GM03348 (cell line): ENCODE measurements at places on chromosomes 6 and 20.
A peak's percentile ranks its signal among the peaks of the same experiment; 100 is the strongest.

DNA sequence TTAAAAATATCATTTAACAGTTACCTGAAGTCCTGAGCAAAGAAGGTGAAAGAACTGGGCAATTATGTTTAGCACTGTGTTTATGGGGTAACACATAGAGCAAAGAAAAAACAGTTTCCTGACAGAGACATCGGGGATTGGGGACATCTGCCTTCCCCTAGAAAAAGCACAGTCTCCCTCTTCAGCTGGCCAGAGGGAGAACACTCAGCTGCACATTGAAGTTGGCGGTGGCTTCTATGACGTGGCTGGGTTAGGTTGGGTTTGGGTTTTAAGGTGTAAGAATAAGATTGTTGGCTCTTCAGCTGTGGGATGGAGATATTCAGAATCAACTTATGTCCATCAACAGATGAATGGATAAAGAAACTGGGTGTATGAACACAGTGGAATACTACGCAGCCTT lies 124.0 kb upstream of the DTNBP1 start:
- DNase-seq = no peak

GRCh38 chr6:148365041-148365440 lies 22.4 kb downstream of the SASH1 start:
- DNase-seq = no peak

DNA sequence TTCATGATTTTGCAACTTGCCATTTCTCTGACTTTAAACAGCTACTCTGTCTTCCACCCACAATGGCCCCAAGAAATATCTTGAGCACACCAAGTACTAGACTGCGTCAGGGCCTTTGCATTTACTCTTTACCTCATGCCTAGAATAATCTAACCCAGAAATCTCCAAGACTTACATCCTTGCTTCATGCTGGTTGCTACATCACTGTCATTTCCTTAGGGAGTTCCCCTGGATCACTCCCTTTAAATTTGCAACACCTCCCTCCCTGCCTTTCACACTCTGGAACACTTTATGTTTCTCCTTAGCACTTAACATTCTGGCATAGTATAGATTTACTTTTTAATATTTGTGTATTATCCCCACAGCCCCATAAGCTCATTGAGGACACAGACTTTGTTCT lies 4.9 kb upstream of the ELOVL5 start:
- DNase-seq = no peak

GRCh38 chr6:18457065-18457737 lies 70.1 kb downstream of the RNF144B start:
- DNase-seq = no peak

GRCh38 chr20:35598476-35598875 lies 17.2 kb upstream of the SPAG4 start:
- DNase-seq = peak; percentile 2

DNA sequence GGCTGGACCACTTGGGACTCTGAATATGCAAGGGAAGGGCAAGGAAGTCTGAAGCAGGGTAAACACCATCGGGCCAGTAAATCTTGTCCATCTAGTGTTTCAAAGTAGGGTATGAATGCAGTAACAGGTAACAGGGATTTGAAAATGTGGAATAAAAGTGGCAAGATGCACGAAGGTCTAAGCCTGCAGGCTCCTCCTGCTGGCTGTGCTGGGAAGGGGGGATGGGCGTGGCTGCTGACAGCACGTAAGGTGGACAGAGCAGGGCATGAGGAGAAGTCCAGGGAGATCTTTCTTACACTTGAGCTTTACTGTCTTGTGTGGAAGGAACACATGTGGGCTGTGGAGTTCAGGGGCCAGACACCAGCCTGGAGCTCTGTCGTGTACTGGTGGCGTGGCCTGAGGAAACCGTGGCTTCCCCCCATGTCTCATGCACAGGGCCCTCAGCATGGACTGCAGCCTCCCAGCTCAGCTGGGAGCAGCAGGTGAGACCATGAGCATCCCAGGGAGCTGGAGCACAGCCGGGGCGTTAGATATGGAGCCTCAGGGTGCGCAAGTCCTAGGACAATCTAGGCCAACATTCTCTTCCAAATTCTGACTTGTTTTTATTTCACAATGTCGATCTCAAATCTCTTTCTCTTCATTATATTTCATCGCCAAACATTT lies 84.5 kb downstream of the SLC22A23 start:
- DNase-seq = no peak

DNA sequence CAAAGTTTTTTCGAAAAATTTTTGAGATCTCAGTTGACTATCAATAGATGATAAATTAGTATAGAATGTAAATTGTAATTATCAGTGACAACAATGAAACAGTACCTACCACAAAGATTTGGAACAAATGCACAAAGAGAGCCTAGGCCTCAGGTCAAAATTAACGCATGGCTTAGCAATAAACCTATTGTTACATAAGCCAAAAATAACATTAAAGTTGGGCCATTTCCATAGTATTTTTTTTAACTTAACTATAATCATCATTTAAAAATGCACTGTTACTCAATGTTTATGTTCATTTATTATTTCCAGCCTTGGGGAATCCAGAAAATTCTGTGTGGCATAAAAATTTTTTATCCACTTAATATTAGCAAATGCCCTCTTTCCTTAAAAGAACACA lies 117.0 kb downstream of the EPB41L2 start:
- no peak for DNase-seq

DNA sequence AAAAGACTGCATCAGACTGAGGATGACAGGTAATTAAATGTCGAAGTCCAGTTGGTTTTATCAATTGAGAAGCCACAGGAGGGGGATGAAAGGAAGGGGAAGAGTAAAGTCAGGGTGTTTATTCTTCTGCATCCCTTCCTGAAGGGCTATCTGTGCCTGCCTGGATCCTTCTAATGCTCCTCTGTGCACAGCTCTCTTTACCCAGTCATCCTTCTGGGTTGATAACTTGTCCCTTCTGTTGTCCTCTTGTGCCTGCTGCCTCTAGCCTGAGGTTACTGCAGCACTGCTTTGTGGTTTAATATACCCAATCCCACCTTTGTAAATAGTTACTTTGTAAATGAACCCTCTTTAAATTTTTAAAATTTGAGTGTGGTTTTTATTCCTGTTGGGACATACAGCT lies 1127.3 kb downstream of the EPHA7 start:
- DNase-seq = no peak

- DNase-seq = no peak
Measured at GRCh38 chr6:134022650-134023049, 29.8 kb downstream of the SLC2A12 start.

DNA sequence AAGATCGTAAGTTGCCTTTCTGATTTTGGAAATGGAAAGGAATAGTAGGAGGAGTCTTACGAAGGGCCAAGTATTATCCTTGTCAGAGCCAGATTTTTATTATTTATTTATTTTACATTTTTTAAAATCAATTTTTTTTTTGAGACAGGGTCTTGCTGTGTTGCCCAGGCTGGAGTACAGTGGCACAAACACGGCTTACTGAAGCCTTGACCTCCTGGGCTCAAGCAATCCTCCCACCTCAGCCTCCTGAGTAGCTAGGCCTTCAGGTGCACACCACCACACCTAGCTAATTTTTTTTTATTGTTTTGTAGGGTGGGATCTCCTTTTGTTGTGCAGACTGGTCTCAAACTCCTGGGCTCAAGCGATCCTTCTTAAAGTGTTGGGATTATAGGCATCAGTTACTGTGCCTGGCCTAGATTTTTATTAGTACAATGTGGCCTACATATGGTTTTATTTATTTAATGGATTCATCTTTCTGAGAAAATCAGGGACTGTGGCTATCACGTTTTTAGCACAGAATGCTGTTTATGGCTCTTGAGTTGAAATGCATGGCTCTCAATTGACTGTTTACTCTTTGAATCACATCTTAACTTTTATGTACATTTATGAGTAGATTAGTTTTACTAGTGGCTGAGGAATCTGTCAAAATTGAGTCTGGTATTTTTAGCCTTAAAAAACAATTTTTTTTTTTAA lies 16.7 kb downstream of the CDC5L start:
- DNase-seq = no peak

DNA sequence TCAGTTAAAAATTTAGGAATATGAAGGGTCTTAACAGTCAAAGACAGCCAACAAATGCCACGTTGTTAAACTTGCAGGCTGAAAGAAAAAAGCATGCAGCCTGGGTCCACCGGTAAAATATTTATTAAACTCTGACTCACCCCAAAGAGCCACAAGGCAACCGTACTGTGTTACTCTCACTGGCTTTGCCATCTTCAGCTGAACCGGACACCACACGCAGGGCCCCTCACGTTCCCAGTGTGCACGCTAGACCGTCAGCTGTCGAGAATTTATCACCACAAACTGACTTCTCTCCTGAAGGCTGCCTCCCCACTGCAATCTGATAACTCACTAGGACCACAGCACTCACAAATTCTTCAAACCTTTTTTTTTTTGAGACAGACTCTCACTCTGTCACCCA lies 30.7 kb downstream of the HUS1B start:
- no peak for DNase-seq
